ENCODE measurements at places on chromosomes 2 and 18.

DNA sequence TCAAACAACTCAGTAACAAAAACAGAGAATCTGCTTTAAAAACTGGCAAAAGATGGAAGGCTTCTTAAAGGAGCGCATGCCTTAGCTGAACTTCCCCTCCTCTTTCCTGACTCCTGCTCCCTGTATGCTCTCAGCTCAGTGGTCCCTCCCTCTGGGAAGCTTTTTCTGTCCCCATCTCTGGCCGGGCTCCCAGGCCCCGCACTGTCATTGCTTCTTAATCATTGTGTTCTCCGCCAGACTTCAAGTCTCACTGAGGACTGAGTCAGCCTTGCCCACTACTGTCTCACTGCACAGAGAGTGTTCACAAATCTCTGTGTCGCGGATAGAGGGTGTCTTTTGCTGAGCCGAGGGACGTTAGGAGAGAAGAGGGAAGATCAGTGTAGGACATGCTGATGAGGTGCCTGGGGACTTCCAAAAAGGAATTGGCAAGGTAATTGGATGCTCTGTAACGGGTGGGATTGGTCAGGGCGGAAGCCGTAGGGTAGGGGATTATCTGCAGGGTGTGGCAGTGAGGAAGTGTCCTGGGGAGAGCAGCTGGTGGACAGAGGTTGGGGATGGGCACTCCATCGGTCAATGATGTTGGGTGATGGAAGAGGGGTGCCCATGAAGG is 16.2 kb downstream of the TOGARAM2 start:
- no peak for DNase-seq

DNA sequence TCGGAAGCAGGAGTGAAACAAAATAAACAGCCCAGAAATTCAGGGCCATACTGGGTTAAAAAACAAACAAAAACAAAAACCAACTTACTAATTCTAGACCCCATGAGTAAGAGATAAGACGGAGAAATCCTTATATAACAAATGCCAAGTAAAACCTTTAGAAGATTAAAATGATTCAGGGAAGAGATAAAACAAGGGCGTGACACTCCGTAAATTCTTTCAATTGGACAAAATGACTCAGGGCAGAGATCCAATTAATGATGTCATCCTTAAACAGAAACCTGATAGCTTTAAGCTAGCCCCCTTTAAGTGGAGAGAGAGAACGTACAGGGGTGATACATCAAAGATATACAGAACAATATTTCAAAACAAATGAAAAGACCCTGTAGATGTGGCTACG is 317.4 kb downstream of the NBAS start:
- peak; percentile 22 for DNase-seq

GRCh38 chr2:109998-110397 is 63.7 kb upstream of the FAM110C start:
- no peak for DNase-seq

DNA sequence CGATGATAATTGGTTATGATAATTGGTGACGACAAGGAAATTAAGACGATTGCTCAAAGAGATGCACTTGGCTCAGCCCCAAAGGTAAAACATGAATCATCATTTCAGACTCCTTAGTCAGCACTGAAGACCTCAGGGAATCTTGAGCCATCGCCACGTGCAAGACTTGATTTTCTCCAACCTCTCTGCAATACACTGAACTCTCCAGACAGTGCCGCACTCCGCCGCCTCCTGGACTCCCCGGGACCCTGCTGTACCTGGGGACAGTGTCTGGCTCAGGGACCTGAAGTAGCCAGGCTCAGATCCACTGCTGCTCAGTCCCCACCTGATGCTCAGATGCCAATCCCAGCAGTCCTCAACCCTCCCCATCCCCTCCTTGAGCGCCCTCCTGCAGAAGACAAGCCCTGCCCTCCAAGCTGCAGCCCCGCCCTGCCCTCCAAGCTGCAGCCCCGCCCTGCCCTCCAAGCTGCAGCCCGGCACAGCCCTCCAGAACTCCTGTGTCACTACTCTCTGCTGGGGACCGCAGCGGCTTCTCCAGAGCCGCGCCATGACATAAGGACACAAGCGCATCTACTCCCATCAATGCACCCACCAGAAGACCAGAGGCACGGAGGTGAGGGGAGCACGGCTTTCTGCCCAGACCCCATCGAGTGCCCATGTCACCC is 1.1 kb downstream of the TMEM18 start:
- DNase-seq: peak; percentile 62

DNA sequence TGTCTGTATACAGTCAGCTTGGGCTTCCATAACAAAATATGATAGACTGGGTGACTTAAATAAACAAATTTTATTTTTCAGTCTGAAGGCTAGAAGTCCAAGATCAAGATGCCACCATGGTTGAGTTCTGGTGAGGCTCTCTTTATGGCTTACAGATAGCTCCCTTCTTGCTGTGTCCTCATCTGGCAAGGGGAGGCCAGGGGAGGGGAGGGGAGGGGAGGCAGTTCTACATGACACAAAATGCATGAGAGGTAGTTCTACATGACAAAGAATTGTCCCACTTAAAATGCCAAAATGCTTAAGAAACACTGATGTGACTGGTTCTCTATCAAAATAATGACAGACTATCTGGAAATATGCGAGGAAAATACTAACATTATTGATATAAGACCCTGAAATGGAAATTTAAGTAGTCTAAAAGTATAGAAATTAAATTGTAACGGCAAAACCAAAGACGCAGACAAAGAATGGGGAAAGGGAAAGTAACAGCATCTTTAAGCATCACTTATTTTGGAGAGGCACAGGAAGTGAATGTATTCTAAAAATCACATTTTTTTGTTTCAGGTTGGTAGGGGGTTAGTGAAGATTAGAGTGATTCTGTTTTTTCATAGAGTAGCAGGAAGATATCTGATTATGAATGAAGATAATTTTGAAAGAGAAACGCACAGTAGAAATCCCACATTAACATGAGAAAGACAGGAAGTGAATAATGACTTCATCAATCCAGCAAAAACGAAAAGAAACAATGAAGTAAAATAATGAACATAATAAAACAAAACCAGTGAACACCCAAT is 131.4 kb downstream of the STRN start:
- DNase-seq: no peak

GRCh38 chr2:55721596-55722215 is 28.1 kb upstream of the PNPT1 start:
- DNase-seq: peak; percentile 37

GRCh38 chr2:241507430-241508239 is 749 bp downstream of the STK25 start:
- peak; percentile 65 for DNase-seq

DNA sequence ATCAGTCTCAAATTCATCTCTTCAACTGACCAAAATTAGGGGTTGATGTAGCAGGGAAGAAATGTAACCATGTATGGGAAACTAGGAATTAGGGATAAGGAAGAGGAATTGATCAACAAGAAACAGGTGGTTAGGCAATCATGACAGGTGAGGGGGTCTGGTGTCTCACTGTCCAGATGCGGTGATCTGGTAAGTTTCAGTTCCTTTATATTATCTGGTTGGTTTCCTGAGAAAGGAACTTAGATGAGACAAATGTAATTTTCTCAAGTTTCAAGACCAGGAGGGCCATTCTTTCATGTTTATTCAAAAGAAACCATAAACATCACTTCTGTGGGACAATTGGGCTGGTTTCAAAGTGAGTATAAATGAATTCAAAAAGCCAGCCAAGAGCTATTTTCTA is 306.2 kb upstream of the KCNJ3 start:
- no peak for DNase-seq

DNA sequence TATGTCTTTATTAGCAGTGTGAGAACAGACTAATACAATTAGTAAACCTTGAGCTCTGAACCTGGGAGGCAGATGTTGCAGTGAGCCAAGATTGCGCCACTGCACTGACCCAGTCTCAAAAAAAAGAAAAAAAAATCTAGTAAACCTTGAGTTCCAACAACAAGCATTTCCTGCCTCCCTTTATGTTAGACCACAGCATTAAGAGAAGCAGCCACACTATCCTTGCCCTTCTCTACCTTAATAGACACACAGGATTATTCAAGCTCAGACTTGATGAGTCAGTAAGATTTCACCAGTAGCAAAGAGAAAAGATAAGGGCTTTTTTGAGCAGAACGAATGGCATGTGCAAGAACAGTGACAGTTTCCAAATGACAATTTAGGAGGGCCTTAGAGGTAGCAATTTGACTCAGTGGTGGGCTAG is 18.0 kb upstream of the GLS start:
- no peak for DNase-seq

GRCh38 chr2:168941297-168941696 is 40.2 kb downstream of the G6PC2 start:
- no peak for DNase-seq

GRCh38 chr2:80322311-80322920 is 17.9 kb upstream of the LRRTM1 start:
- peak; percentile 17 for DNase-seq

DNA sequence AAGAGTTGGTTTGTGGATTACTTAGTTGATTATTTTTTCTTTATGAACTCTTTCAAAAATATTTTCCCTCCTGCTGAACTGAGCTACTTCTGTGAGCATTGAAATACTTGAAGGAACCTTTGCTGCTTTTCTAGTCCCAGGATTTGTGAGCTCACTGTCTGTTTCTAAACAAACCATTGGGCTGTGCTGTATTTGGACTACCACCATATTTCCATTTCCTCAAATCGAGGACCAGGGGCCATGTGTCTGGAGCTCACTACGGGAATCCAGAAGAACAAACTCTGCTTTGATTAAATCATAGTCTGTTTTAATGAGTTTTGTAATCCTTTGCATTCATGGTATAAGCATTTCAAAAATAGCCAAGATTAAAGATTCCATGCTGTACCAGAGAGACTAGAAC is 1.3 kb downstream of the MRPL33 start:
- no peak for DNase-seq

- peak; percentile 49 for DNase-seq
Observed at GRCh38 chr2:239081622-239082021, 233.7 kb downstream of the TWIST2 start.

- DNase-seq: no peak
Observed at GRCh38 chr18:35624146-35624545, 42.6 kb downstream of the GALNT1 start.

DNA sequence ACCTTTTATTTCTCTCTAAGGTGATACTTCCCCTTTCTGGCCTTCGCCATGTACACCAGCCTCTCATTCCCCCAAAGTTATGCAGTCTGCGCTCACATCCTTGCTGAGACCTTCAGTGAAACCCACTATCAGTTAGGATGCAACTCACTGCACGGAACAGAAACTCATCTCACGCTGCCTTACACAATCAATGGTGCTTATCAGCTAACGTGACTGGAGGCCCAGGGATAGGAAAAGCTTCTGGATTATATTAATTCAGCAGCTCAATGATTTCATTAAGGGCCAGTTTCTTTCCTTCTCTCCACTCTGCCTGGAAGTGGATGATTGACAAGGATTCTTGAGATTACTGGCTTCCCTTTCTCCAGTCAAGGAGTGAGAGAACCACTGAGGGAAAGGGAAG is 44.8 kb downstream of the CDH2 start:
- DNase-seq: no peak

DNA sequence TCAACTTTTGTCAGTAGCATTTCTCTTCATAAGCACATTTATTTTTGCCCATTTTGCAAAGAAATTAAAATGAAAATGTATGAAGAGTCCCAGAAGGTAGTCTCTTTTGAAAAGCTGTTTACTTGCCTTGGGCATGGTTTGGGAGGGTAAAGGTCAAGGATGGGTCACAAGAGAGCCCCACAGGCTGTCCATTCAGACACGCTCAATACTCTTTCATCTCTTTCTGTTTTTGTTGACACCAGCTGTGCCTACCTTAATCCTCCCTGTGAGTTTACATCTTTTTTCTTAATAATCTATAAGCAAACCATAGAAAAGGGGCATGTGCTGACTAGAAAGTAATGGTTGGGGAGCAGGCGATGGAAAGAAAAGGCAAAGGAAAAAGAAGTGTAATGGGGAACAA is 49.6 kb upstream of the KLF7 start:
- no peak for DNase-seq

- DNase-seq: no peak
Observed at GRCh38 chr2:159252905-159253304, 33.6 kb downstream of the WDSUB1 start.

GRCh38 chr2:236993-237539 is 26.8 kb downstream of the SH3YL1 start:
- no peak for DNase-seq

DNA sequence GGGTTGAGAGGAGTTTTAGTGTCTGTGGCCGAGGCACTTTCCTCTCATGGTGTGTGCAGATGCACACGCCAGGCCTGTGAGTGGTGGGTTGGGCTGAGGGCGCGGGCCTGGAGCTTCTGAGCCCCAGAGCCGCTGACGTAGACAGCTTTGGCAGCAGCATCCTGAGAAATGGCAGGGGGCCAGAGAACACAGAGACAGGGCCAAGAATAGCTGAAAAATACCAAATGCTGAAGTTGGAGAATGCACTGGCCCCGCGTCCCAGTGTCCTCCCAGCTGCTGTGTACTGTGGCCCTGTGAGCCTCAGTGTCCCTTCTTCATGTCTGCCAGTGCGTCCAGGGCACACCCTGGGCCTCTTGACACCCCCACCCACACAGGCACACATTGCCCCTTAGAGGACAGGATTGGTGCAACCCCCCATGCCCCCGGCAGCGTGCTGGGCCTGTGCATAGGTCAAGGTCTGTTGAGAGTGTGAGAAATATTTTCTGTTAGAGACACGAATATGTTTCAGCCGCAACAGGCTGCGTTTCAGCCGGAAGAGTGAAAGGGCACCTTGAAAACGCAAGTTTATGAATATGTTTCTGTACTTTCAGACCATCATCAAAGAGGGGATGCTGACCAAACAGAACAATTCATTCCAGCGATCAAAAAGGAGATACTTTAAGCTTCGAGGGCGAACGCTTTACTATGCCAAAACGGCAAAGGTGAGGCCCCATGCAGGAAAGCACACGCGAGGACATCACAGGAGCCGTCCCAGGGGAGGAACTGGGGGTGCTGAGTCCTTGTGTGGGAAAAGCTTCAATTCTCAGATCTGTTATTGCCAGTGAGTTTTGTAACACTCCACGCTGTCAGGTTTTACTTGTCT is 33.6 kb downstream of the DGKD start:
- DNase-seq: peak; percentile 99

DNA sequence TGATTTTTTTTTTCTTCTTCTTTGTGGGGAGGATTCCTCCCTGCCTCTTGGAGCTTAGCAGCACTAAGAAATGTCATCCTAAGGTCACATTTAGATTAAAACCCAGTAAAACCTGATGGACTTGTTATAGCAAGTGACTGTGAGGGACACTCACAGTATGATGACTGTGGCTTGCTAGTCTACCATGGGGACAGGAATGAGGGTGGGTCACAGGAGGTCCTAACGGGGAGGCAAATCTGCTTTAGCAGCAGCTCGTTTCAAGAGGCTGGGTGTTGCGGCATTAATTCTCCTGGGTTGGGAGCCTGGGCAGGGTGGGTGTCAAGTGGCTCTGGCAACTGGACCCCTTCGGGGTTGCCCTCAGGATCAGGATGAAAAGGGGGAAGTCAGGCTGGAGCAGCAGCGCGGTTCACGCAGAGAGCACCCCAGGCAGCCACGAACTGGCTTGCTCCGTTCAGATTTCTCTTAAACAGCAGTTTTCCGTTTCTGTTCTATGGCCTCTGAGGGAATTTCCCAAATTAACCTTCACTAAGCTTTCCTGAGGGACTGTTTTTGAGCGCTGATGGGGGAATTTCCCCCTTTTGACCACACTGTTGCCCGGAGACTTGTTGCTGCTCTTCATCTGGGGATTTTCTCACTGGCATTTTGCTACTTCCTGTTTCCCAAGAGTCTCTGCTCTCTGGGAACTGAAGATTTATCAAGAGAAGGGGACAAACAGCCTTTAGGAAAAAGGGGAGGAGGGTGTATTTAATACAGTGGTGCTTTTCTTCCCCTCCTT is 59.8 kb upstream of the PELI1 start:
- peak; percentile 65 for DNase-seq

- no peak for DNase-seq
Observed at GRCh38 chr18:9047715-9048114, 54.8 kb upstream of the NDUFV2 start.

GRCh38 chr2:23695890-23696751 is 230.8 kb downstream of the ATAD2B start:
- DNase-seq: no peak

Data from tongue (tissue), 3 donors.